ENCODE measurements at places on chromosomes 2 and 18.
A peak's percentile ranks its signal among the peaks of the same experiment; 100 is the strongest.

- ATAC-seq: no peak
Observed at GRCh38 chr2:132780651-132781050, 110.6 kb upstream of the LYPD1 start.

GRCh38 chr2:233846387-233847247, 7.7 kb downstream of the HJURP start:
- ATAC-seq: no peak

DNA sequence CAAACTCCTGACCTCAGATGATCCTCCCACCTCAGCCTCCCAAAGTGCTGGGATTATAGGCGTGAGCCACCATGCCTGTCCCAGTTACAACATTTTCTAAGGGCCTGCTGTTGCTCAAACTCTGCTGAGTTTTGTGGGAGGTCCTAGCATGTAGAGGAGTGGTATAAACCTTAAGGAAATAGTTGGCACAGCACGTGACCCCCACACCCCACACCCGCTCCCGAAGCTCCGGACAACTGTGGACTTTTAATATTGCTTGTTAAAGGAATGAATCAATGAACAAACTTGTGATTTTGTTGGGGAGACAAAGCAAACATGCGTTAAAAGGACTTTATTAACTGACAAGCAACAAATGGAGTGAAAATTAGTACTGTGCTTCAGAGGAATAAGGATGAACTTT, 137.8 kb upstream of the GATA6 start:
- no peak for ATAC-seq

- ATAC-seq: no peak
Observed at GRCh38 chr2:191374366-191374765, 129.2 kb downstream of the MYO1B start.

DNA sequence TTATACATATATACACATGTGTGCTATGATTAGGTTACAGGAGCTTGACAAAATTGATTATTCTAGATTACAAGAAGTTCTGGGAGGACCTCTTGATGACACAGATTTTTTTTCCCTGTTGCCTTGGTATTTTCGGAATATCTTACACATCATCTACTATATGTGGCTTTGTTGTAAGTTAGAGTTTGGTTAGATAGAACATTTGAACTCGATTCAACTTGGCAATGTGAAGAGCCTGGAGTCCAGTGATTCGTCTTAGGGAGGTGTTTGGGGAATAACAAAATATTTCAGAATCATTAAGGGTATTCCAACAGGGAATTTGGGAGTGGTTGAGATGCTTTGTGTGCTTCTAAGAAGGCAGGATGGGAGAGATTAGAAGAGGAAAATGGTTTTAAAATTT, 39.3 kb upstream of the EFEMP1 start:
- no peak for ATAC-seq

DNA sequence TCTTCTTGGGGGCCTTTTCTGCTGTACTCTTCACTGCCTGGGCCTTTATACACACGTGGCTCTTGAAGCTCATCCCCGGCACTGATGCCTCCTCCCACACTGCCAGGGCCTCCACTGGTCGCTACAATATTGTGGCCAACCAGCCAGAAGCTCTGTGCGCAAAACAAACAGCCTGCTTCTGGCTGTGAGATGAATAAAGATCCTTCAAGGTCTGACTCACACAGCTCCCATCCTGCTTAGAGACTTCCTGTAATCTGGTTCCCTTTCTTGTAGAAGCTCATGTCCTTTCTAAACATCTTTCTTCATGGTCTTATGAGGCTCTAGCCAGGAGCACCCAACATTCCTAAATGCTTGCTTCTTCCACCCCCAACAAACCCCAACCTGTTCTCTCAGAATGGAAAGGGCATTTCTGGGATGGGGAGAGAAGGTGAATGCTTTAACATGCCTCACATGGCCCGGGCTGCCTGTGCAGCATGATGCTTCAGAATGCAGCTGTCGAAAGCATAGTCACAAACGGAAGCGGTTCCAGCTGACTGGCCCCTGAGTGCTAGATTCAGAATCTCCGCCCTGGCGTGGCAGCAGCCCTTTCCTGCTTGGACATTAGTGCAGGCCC, 24.6 kb downstream of the NRP2 start:
- peak; percentile 93 for ATAC-seq

DNA sequence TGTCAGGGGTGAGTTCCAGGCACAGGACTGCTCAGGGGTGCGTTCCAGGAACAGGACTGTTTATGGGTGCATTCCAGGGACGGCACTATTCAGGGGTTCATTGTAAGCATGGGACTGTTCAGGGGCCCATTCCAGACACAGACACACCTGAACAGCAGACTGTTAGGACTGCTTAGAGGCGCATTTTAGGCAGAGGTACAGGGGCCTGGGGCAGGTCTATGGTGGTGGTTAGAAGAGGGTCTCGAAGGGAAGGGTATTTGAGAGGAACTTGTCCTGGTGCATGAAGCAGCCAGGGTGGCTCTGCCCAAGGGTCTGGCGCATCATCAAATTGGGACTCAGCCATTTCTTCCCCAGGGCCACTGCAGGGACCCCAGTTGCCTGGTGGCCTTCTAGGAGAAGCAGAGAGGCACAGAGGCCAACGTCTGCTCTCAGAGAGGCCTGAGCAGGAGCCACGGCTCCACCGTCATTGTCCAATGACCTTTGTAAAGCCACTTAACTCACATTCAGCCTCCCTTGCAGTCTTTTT, 14.8 kb upstream of the MLPH start:
- ATAC-seq: no peak

DNA sequence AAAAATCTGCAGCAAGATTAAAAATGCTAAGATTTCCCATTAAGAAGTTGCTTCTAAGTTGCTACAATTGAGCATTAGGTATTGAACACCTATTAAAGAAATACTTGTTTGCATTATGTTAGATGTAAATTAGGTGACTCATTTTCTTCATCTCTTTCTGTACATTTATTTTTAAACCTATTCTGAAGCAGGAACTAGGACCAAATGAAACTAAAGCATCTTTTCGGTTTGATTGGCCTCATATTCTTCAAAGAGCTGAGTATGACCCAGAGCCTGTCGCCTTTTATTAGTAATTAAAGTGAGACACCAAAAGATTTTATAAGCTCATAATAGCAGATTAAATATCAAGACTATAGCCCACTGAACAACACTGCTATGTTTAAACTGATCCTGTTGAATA, 83.4 kb upstream of the ZEB2 start:
- ATAC-seq: no peak

- ATAC-seq: no peak
Observed at GRCh38 chr2:23377771-23378170, 7.2 kb upstream of the KLHL29 start.

- ATAC-seq: peak; percentile 55
Observed at GRCh38 chr18:47175283-47175897, 774 bp downstream of the IER3IP1 start.

DNA sequence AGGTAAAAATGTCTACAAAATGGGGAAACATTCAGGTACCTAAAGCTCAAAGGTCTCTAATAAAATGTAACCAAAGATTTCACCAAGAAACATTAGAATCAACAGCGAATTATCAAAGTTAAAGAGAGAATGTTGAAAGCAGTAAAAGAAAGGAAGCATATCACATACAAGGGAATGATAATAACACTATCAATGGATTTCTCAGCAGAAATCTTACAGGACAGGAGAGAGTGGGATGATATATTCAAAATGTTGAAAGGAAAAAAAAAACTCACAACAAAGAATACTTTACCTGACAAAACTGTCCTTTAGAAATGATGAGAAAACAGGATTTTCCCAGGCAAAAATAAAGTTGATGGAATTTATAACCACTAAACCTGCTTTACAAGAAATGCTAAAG, 591.2 kb upstream of the POU3F3 start:
- ATAC-seq: no peak

GRCh38 chr2:45774688-45775244, 123.3 kb downstream of the PRKCE start:
- no peak for ATAC-seq

DNA sequence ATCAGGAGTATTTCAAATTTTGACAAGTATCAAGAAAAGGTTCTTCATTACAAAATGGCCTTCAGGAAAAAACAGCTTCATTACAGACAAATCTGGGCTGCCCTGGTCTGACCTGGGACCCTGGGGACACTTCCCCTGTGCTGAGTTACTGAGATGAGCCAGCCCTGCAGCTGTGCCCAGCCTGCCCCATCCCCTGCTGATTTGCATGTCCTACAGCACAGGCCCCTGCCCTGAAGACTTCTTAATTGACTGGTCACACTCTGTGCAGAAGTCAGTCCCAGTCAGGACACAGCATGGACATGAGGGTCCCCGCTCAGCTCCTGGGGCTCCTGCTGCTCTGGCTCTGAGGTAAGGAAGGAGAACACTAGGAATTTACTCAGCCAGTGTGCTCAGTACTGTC, 235.1 kb downstream of the ANKRD36B start:
- no peak for ATAC-seq

- peak; percentile 81 for ATAC-seq
Observed at GRCh38 chr2:189751080-189751658, 11.4 kb downstream of the OSGEPL1 start.

- peak; percentile 22 for ATAC-seq
Observed at GRCh38 chr2:37766106-37766505, 94.7 kb upstream of the CDC42EP3 start.

- ATAC-seq: no peak
Observed at GRCh38 chr2:129239141-129239540, 740.3 kb upstream of the RAB6C start.

DNA sequence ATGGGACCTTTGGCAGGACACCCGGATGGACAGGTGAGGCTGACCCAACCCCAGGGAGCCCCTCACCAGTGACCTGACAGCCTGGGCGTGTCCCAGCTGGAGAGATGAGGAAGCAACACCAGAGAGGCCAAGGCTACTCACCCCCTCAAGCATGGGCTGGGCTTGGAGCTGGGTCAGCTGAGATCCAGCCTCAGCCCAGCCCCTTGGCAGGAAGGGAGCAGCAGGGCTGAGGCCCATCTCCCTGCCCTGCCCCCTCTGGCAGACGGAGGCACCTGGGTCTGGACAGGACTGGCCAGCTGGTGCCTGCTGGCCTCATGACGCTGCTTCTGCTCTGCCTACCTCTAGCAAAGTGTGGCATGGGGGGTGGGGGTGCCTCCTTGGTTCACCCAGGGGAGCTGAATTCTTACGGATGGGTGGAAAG, 37.8 kb downstream of the HS6ST1 start:
- ATAC-seq: no peak

- ATAC-seq: no peak
Observed at GRCh38 chr2:189951791-189952535, 110.6 kb downstream of the MSTN start.

DNA sequence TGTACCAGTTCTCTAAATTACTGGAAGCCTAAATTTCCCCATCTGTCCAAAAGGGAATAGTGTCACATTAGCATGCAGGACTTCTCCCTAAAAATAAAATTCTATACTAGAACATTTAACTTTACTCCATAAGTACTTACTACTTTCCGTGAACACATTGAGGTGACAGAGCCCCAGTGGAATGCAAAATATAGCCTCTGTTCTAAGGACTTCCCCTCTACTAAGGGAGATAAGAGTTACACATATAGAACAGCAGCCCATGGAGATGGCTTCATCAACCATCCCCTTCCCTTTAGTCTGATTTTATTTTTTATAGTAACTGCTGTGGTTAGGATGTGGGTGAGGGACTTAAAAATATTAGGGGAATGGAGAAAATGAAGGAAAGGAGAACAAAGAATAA, 68.9 kb upstream of the STPG4 start:
- ATAC-seq: 0 out of 3 replicates have a peak, but pooled peaks have one; percentile 23

GRCh38 chr2:157404363-157404762, 39.5 kb downstream of the CYTIP start:
- no peak for ATAC-seq

DNA sequence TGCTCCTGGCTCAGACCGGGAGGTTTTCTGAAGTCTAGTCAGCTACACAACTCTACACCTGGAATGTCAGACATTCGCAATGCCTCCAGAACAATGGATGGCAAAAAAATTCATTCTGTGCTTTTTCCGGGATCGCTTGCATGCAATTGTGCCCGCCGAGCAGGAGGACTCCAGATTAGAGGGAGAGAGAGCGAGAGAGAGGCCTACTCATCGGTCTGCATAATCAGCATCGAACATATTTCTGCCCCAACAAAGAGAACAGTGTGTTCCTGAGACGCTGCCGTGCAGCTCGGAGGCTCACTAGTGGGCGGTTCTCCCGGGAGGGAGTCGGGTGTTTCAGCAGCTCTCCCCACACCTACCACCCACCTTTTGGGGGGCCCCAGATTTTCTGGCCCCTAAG, 117.1 kb downstream of the KLHL29 start:
- no peak for ATAC-seq

DNA sequence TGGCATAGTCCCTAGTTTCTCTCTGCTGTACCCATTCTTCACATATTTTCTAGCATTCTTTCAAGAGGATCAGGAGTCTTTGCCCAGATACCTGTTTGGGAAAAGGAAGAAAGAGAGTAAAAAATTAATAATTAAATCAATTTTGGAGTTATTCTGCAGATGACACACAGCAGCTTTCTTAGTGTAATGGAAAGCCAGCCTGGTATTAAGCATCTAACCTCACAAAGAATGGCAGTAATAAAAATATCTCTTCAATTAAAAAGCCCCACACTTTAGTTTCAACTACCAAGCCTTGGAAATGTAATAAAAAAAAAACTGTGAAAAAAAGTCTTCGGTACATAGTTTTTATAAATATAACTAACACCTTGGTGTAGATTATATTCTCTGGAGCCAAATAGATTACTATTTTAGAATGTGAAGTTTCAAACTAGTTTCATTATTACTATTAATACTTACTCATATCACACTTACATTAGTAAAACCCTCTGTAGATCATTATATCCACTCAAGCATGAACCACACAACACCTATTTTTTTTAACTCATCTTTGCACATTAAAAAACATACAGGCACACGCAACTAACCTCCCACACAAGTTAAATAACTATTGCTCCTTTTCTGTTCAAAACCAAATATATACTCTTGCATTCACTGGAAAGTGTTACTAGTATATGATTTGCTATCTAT, 90.9 kb downstream of the GPD2 start:
- ATAC-seq: no peak

DNA sequence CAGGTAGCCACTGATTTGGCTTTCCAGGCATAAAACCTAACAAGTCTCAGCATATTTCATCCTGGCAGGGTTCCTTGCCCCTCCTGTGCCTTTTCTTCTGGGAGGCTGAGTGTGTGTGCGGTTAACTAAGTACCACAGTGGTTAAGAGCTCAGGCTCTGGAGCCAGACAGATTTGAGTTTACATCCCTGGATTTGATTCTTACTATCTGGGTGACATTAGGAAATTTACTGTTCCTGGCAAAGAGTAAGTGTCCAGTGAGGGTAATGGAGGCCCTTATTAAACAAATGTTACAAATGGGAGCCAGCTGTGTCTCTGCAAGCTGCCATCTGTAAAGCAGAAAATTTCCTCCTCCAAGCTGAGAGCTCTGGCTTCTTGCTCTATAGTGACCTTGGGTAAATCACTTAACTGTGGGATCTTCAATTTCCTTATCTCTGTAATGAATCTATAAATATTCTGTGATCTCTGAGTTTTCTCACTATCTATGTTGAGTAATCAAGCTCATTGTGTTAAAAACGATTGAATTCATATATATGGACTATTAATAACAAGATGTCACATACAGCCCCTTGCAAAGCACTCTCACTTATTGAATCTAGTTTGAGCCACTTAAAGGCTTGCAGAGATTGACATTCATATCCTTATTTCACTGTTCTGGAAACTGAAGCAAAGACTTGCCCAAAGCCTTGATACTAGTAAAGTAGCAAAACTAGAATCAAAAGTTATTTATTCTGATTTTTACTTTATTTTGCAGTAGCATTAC, 6.5 kb upstream of the COBLL1 start:
- ATAC-seq: peak; percentile 69
